ENCODE measurements at places on chromosomes 13 and 19. TPM values are rescaled to one million over a fixed set of nuclear protein-coding genes. Genes with fewer than 3 reads are reported as not detected.

EMC10 gene
- 35.6 TPM for polyA plus RNA-seq

ZNF776 gene
- polyA plus RNA-seq, result 8.2 TPM

SLC1A6 gene
- 4.6 TPM for polyA plus RNA-seq

ZNF563 gene
- polyA plus RNA-seq, result 9.7 TPM

ZNF628 gene
- 1.2 TPM for polyA plus RNA-seq

SULT2A1 gene
- 120 TPM for polyA plus RNA-seq

UBE2L5 gene
- polyA plus RNA-seq, result not detected

TPTE2 gene
- polyA plus RNA-seq, result not detected

OR7A5 gene
- 0.12 TPM for polyA plus RNA-seq

NLRP4 gene
- not detected for polyA plus RNA-seq

CEACAM3 gene
- polyA plus RNA-seq, result not detected

GSK3A gene
- polyA plus RNA-seq, result 38.8 TPM

DNA sequence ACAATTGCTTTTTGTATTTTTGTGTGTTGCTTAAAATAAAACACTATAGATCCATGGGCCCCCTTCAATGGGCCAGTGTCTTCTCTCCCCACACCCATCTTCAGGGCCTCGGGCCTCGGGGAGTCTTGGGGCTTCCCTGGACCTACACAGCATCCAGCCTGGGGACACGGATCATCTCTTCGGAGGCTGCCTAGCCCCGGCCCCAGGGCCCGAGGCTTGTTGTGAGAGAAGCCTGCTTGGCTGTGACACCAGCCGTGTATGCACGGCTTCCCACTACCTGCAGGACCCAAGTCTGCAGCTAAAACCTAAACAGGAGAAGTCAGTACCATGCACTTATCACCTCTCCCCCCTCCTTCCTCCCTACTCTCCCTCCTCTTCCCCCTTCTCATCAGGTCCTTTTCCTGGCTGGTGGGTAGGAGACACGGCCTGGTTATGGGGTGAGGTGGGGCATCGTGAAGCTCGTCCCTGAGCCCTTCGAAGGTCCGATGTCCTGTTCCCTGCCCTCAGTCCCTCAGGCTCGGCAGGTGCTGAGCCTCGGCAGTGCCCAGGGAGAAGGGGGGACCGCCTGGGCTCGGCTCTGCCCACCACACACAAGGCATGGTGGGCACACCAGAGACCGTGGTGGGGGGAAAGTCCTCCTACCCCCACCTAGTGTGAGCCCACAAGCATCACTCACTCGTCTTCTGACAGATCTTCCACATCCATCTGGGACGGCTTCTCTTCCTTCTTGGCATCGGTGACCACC lies 9.5 kb downstream of the C13orf46 start:
- DNase-seq, result no peak

- no peak for DNase-seq
Measured at GRCh38 chr19:45785097-45785496, 2.8 kb upstream of the DMPK start.

DNA sequence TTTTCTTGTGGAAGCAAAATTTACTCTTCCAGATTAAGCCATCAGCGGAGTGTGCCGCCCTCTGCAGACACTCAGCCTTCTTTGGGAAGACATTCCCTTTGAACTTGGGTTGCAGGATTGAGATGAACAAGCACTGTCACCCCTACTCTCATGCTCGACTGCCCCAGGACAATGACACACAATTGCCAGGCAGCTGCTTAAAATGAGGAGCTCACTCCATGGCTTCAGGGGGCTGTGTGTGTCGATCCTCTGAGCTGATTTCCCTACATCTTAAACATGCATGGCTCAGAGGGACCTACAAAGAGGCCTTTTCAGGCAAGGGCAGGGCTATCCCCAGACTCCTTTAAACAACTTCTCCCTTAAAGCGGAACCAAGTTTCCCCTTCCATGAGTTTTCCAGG lies 107.5 kb upstream of the MBNL2 start:
- DNase-seq, result no peak

DNA sequence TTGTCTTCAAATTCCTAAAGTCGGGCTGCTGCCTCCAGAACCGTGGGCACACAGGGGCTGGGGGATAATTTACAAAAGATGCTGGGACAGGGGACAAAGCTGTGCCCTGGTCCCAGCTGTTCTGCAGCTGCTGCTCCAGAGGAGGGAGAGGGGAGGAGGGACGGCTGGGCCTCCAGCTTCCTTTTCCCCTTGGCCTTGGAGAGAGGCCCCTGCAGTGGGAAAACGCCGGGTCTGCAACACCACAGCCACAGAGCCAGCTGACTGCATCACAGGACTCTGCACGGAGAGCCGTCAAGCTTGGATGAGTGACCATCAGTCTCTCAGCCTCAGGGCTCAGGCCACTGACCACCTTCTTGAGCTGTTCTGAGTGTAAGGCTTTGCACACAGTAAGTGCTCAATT lies 6.1 kb downstream of the DOCK6 start:
- peak; percentile 59 for DNase-seq

GRCh38 chr13:99895444-99896368 lies 75.9 kb downstream of the ZIC5 start:
- no peak for DNase-seq

DNA sequence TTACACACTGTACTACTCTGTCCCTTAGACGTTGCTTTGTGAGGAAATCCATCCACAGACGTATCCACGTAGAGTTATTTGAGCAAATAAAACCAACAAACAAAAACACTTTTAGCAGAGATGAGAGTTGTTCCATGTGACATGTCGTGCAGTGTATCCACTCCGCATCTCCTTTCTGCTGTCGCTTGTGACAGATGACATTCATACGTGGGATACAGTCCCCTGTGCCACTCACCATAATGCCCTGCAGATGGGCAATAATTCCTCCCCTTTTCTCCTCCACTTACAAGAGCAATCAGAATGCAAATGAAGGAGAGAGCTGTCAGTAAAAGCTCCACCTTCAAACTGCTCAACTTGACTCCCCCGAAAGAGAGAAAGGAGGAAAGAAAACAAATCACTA lies 26.0 kb downstream of the IRS2 start:
- DNase-seq, result no peak

DNA sequence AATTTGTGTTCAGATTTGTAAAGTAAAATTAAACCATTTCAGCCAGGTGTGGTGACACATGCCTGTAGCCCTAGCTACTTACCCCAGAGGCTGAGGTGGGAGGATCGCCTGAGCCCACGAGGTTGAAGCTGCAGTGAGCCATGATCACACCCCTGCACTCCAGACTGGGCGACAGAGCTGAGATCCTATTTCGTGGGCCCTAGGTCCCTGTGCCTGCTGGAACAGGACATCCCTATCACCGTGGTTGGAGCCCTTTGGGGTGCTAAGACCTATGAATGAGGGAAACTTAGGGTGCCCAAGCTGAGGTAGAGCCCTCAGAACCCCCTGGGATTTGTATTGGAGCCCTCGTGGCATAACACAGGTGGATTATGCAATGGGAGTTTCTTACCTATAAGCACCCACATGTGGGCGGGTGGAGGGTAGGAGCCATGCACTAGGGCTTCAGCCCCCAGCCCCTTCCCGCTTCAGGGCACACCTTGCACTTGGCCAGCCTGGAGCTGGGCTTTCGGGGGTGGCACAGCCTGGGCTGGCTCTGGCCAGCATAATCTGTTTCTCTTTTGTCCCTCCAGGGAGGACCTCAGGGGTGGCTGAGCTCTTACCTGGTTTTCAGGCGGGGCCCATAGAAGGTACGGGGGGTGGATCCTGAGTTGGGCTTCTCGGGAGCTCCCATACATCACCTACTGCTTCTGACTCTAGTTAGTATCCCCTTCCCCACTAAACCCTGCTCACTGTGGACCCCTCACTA lies 7.2 kb upstream of the USF2 start:
- no peak for DNase-seq

- no peak for DNase-seq
Measured at GRCh38 chr13:94673851-94674250, 38.5 kb downstream of the SOX21 start.

- DNase-seq, result no peak
Measured at GRCh38 chr19:7722231-7722651, 9.7 kb downstream of the CLEC4G start.

- DNase-seq, result no peak
Measured at GRCh38 chr13:73365681-73366080, 306.9 kb downstream of the KLF5 start.

DNA sequence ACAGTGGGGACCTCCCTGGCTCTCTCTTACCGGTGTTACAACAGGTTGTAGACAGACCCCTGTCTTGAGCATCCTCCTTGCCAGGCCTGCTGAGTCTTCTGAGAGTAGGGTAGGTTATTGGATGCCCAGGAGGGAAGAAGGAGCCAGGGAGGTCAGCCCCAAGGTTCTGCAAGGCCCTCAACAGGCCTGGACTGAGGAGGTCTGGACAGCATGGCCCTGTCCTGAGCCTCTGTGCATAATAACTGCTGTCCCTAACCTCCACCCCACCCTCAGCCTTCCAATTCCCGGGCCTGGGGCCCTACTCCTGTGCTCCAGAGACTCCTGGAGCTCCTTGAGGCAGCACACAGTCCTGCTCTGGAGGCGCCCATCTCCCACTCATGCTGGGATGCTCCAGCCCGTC lies 336 bp downstream of the CD22 start:
- no peak for DNase-seq

DNA sequence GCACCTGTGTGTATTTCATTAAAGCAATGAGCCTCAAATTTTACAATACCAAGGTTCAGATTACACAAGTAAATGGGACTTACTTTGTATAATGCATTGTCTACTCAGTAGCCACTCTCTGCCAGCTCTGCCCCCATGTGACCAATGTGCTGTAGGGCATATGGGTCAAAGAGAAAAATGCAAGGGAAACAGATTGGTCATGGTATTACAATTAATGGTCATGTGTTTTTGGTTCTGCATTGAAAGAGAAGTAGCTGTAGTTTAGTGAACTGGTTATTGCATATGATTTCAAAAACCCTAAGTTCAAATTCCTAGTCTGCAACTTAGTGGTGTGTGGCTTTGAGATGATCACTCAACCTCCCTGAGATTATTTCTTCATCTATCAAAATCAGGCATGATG lies 545.4 kb downstream of the SUCLA2 start:
- DNase-seq, result no peak

GRCh38 chr19:7677669-7678311 lies 900 bp downstream of the MCEMP1 start:
- no peak for DNase-seq

DNA sequence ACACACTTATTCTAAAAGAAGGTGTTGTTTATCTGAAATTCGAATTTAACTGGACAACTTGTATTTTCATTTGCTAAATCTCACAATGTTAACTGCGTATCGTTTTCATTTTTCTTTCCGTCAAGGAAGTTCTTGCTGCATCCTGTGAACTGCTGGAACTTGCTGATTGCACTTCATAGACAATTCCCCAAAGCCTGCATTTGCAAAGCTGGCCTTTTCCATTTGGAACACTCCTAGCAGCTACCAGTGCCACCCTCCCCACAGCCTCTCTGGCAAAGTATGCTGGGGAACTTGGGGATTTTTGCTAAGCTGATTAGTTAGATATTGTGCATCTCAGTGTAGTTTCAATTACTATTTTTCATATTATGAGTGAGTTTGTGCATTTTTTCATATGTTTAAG lies 20.4 kb upstream of the ARGLU1 start:
- DNase-seq, result no peak

GRCh38 chr13:71309905-71310304 lies 557.1 kb downstream of the DACH1 start:
- DNase-seq, result no peak

GRCh38 chr19:48975947-48976847 lies 11.1 kb downstream of the FTL start:
- no peak for DNase-seq

DNA sequence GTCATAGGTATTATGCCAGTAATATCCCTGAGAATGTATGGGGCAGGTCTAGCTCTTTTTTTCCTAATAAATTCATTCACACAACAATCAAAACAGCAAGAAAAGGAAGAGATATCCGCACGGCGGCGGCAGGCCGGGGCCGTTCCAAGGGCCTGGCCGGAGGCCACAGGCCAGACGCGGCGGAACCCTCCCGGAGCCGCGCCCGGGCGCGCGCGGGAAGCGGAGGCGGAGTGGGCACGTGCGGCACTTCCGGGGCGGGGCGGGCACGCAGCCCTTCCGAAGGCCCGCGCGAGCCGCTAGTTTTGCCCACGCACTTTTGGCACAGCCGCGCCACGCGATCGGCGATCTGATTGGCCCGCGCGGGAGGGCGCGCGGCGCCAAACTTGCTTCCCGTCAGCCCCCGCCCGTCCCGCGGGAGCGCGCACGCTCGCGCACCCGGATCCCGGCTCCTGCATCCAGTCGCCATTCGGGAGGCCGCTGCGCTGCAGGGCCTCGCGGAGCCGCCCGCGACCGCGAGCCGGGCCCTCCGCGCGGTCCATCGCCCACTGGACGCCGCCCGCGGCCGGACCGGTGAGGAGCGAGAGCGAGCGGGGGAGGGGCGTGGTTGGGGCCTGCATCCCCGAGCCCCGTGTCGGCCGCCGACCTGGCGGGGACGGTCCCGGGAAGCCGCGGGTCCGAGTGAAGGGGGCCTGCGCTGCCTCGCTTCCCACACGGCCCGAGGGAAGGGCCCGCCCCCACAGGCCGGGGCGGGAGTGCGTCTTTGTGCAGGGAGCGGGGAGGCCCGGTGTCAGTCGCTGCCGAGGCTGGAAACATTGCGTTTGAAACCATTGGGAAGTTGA lies at the start of gene CHAMP1:
Gene CHAMP1, plus strand, starts transcription at position 430 of the 839 bp plus-strand sequence. CDS start 9,340 bp downstream, outside the sequence.
- peak; percentile 98 for DNase-seq

GRCh38 chr13:73220966-73221720 lies 162.3 kb downstream of the KLF5 start:
- DNase-seq, result peak; percentile 73
